ENCODE measurements at places on chromosomes 2 and 18.

DNA sequence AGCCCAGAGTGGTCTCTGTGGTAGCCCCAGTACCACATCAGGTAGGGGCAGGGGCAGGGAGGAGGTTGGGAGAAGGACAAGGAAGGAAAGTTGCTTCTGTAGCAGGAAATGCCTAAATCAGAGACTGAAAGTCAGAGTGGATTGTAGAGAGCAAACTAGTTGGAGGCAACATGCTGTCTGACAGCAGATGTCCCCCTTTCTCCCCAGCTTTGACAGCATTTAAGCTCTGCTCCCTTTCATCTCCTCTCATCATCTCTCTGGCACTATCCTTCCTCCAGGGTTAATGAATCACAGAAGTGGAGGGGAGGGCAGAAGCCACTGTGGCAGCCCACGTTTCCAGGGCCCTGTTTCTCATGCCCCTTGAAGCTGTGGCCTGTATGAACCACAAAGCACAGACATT, 50.4 kb downstream of the BOD1L2 start:
- DNase-seq, result no peak

- DNase-seq, result no peak
Measured at GRCh38 chr2:240142256-240142775, 1.9 kb upstream of the OTOS start.

- no peak for DNase-seq
Measured at GRCh38 chr2:118493213-118493612, 354.2 kb downstream of the EN1 start.

DNA sequence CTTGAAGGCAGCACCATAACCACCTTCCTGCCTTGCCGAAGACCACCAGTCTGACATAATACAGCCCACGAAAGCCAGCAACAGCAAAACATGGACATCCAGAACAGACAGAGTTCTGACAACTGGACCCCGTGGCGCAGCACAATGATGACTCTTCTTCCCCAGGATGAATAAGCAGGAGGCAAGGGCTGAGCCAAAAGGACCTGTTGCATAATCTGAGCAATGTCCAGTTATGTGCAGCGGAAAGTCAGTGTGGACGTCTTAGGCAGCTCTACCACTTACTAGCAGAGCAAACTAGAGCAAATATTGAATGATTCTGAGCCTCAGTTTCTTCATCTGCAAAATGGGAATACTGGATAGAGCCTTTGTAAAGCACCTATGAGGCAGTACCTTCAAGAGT, 225.1 kb downstream of the ZBTB7C start:
- DNase-seq, result no peak

GRCh38 chr2:79982445-79982844, 322.1 kb downstream of the LRRTM1 start:
- no peak for DNase-seq

DNA sequence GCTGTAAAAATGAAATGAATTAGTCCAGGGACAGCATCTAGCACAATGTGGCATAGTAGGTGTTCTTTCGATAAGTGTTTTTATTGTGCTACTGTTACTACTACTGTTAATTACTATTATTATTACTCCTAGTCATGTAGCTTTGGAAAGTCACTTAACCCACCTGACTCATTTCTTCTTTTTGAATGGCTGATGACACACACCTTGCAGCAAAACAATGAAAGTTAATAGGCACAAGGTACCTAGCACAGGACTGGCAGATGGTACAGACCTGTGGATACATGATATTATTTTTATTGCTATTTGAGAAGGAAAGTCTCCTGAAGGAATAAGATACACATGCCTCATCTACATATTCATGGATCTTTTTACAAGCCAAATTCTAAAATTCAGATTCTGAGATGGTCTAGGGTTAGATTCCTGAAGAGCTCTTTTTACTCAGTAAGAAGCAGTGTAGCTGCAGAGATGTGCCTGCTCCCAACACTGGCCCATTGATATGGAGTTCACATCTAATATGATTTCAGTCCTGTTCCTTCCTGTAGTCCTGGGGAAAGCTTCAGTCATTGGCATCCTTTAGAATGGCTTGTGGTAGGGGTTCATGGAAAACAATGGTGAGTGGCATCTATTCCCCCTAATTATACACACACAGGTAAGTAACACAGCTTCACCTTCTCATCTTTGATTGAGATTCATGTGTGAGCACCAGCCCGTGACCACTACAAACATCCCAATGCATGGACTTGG, 7.9 kb upstream of the ERMN start:
- no peak for DNase-seq

DNA sequence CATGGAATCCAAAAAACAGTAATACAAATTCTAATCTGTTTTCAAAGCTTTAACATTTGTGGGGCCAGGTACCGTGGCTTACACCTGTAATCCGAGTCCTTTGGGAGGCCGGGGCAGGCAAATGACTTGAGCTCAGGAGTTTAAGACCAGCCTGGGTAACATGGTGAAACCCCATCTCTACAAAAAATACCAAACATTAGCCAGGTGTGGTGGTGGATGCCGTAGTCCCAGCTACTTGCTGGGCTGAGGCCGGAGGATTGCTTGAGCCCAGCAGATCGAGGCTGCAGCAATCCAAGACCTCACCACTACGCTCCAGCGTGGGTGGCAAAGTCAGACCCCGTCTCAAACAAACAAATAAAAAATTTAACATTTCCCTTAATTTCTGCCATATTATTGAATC, 74.3 kb upstream of the SALL3 start:
- no peak for DNase-seq

- DNase-seq, result no peak
Measured at GRCh38 chr18:77056344-77057005, 76.1 kb downstream of the MBP start.

- DNase-seq, result no peak
Measured at GRCh38 chr18:60861575-60861974, 471.7 kb upstream of the CDH20 start.
